ENCODE measurements at places on chromosomes 13 and 19.
A peak's percentile ranks its signal among the peaks of the same experiment; 100 is the strongest.

GRCh38 chr19:4023600-4024398 is 16.3 kb downstream of the PIAS4 start:
- DNase-seq = no peak

- no peak for DNase-seq
These were observed 62.0 kb downstream of the MICU2 start for GRCh38 chr13:21541980-21542379.

- no peak for DNase-seq
These were observed 14.3 kb upstream of the ZNF541 start for GRCh38 chr19:47587295-47587694.

GRCh38 chr19:40177286-40178070 is 13.7 kb upstream of the MAP3K10 start:
- no peak for DNase-seq

DNA sequence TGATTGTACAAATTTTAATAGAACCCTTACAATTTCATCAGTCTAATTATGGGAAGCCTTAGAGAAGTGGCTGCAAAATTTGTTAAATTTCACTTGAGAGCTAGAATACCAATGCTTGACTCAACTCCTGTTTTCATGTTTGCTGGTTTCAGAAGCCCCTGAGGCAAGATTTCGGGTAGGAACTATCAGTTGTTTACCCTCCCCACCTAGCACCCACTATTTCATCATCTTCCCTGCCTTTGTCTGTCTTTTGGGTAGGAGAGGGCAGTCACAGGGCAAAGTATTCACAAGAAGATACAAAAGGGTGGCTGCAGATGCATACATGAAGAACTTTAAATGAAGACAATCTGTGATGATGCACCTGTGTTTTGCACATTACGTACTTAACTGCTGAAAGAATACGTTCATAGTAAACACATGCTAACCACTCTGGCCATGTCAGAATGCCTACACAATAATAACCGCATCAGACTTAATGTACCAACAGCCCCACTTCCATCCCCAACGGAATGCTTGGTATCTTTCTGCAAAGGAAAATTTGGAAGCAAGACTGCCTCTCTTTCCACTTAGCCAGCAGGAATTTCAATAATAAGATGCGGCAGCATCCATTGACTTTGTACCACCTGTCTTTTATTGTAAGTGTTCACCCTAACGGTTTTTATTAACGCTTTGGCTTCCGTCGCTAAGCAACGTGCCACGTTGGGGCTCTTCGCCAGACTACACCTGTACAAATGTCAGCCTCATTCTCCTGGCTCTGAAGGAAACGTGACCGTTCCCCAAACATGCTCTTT is 30.4 kb downstream of the TPT1 start:
- no peak for DNase-seq

DNA sequence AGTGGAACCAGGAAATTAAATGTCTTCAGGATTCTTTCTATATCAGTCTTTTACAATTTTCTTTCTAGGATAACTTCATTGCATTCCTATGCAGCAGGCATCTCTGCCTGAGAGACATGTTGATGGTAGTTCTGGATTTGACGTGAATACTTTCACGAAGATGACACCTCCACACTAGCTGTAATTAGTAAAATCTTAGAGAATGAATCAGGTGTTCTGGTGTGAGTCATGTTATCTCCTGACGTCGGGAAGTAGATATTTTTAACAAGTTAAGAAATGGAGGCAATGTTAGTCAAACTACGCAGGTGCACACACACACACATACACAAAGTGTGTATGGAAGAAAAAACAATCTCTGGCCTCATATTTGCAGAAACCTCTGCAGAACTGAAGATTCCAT is 1661.3 kb upstream of the MIR17HG start:
- DNase-seq = no peak

GRCh38 chr13:19587635-19588300 is 26.4 kb upstream of the TPTE2 start:
- peak; percentile 60 for DNase-seq

DNA sequence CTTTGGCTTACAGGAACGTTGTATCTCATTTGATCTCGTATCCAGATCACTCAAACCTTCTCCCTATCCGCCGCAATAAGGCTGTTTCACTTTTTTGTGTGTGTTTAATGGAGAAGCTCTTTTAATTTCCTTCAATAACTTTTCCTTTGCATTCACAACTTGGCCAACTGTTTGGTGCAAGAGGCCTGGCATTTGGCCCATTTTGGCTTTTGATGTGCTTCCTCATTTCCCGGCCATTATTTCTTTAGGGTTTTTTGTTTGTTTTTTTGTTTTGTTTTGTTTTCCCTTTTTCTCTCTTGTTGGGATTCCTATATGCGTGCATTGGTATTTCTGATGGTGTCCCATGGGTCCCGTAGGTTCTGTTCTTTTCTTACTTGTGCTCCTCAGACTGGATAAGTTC is 6.1 kb upstream of the UPF3A start:
- DNase-seq = no peak

DNA sequence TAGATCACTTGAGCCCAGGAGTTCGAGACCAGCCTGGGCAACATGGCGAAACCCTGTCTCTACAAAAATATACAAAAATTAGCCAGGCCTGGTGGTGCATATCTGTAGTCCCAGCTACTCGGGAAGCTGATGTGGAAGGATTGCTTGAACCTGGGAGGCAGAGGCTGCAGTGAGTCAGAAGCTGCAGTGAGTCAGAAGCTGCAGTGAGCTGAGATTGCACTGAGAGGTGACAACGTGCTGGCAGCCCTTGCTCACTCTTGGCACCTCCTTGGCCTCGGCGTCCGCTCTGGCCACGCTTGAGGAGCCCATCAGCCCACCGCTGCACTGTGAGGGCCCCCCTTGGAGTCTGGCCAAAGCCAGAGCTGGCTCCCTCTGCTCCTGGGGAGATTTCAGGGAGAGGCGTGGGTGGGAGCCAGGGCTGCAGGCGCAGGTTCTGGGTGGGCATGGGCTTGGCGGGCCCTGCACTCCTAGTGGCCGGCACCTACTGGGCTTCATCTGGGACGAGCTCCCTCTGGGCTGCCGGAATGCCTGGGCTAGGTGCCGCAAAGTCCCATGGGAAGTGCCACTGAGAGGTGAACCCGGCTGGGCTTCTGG is 39.5 kb upstream of the RPL21 start:
- DNase-seq = no peak

- DNase-seq = no peak
These were observed 66.7 kb downstream of the LRRC63 start for GRCh38 chr13:46278474-46278873.

- DNase-seq = no peak
These were observed 85.1 kb downstream of the FGF14 start for GRCh38 chr13:102316732-102317131.

DNA sequence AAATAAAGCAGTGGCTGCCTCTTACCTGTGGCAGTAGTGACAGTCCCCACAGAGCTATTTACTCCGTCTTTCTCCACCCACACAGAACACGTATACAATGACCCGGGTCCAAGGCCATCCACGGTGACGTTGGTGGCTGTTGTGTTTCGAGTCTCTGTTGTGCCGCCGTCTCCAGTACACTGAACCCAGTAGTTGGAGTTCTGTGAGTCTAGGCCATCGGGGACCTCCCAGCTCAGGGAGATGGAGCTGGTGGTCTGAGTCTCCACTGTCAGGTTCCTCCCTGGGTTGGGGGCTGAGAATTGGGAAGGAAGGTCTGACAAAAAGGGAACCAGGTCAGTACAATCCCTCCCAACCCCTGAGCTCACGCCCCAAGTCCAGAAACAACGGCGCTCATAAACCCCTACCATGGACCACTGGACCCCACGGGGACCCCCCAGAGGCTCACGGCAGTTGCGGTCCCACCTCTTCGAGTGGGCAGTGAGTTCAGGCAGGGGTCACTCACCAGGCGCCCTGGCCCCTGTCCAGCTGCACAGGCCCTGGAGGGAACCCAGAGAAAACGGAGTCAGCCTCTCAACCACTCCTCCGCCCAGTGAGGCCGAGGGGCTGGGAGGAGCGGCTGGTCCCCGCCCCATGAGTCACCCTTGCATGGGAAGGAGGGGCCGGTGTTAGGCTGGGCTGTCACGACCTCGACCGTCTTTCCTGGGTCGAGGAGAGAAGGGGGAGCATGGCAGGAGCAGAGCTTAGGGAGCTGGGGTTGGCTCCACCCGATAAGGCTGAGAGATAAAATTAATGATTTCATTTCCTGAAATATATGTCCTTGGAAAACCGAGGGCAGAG is 2.4 kb downstream of the PTPRH start:
- peak; percentile 8 for DNase-seq

GRCh38 chr13:35784286-35784951 is 307.9 kb upstream of the MAB21L1 start:
- no peak for DNase-seq

DNA sequence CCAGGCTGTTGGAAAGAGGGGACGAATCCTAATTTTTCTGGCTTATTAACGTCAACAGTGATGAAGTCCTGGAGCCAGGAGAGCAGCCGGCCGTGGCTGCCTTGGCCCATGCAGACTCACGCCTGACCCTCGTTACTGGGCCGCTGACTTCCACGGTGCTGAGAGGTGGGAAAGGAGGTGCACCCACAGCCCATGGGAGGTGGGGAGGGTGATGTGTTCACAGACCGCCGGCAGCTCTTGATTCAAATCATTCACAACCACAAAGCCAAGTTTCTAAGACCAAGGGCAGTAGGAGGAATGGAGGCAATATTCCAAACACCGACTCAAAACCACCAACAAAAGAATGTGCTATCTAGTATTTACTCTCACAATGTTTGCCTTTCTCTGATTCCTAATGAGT is 24.3 kb downstream of the COL4A2 start:
- no peak for DNase-seq

DNA sequence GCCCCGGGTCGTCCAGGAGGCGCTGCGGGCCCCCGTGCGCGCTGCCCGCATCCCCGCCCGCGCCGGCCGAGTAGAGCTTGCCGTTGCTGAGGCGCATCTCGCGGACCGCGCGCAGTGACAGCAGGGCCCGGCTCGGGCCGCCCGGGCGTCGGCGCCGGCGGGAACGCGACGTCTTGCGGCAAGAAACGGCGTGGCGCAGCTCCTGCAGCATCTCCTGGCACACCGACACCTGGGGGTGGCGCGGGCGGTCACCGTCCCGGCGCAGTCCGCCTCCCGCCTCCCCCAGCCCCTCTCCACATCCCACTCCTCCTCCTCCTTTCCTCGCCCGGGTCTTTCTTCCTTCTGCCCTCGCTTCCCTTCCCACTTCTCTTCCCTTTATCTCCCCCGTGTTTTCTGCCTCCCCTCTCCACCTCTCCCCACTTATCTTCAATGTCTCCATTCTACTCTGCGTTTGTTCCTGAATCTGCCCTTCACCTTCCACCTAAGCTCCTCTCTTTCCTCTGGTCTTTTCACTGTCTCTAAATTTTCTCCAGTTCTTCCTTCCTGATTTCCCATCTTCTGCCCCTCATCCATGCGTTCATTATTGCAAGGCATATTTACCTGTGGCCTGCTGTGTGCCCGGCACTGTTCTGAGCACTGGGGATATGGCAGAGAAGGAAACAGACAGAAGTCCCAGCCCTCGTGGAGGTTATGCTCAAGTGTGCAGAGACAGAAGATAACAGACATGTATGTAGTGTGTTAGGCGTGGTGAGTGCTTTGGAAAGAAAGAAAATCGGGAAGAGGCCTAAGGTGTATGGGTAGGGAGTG is 5.2 kb upstream of the ATP1A3 start:
- no peak for DNase-seq

- no peak for DNase-seq
These were observed 18.8 kb downstream of the GARRE1 start for GRCh38 chr19:34273121-34273520.

DNA sequence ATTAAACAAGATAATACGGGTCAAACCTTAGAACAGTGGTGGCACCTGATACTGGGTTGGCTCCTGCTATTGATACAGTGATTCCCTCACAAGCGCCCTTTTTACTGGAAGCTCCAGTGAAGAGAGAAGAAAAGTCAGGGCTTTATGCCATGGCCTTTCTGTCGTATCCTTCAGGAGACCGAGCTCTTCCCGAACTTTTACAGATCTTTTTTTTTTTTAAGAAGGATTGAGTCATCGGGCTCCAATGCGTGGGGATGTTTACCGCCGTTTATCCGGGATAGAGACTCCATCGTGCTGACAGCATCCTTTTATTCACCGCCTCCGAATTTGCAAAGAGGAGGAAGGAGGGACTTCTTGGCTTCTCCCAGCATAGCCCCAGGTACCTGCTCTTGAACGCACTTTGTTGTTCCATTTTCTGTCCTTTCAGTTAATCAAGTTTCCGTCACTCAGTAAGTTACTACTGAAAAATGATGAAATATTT is 574 bp downstream of the ZNF227 start:
- no peak for DNase-seq

GRCh38 chr13:103614761-103615160 is 548.5 kb upstream of the SLC10A2 start:
- DNase-seq = no peak

GRCh38 chr19:33879818-33880575 is 83.3 kb downstream of the KCTD15 start:
- no peak for DNase-seq

DNA sequence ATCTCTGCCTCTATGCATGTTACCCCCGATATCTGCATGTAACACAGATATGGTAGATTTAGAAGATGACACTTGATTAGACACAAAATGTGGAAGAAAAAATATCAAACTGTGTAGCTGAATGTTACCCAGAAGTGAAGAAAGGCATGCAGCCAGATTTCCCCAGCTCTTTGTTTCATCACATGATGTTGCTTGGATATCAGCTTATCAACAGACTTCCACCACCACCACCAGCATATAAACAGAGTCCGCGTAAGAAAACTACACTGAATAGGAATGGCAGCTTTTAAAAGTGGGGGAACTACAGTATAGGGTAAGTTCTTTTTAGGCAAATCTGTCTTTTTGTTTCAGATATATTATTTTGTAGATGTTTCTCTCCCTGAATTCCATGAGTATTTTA is at the start of gene FAM216B:
TSS of gene FAM216B (plus strand) at position 233 of the 400 bp plus-strand sequence. CDS start 2,484 bp downstream, outside the sequence.
- DNase-seq = no peak

GRCh38 chr13:59016250-59016649 is 1147.5 kb downstream of the DIAPH3 start:
- DNase-seq = no peak

- DNase-seq = no peak
These were observed 1.6 kb upstream of the CYP2B6 start for GRCh38 chr19:40989453-40989852.

- no peak for DNase-seq
These were observed 93.2 kb downstream of the IRS2 start for GRCh38 chr13:109693213-109693612.

- DNase-seq = no peak
These were observed 73.3 kb downstream of the SLC7A1 start for GRCh38 chr13:29522044-29522685.
